ENCODE measurements at places on chromosomes 13 and 19.

DNA sequence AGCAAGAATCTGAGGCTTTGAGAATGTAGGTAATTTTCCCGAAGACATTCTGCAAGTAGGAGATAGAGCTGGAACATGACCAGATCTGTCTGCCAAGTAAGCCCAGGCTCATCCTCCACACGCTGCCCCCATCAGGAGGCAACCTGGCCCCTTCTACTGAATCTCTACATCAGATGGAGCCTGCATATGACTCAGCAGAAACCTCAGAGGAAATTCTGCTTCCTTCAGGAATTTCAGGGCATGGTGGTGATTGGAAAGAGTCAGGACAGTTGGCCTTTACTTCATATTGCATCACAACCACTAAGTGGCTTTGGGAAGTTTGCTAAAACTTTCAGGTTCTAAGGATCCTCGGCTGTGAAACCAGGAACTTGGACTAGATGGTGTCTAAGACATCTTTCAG lies 85.2 kb downstream of the LRRC63 start:
- no peak for DNase-seq

GRCh38 chr19:33631609-33631973 lies 9.8 kb downstream of the CHST8 start:
- DNase-seq: no peak

- DNase-seq: no peak
Measured at GRCh38 chr13:39132286-39133230, 94.3 kb downstream of the NHLRC3 start.

- DNase-seq: no peak
Measured at GRCh38 chr13:113927661-113928581, 46.0 kb downstream of the C13orf46 start.

DNA sequence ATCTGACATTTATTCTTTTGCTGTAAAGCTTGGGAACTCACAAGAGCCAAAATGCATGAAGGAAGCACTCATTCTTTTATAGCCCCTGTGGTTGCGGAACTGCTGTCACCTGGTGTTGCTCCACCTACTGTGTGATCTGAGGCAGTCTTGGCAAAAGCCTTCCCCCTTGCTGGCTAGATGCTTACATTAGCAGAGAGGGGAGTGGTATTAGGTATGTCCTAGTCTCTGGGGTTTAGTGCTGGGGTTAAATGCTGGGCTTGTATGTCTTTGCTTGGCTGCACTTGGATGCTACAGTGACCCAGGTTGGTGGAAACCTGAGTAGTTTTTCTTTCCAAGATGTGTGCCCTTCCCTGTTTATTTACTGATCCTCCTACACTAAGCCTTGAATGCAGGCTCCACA lies 99.3 kb downstream of the WDFY2 start:
- no peak for DNase-seq

GRCh38 chr13:37925878-37926473 lies 56.4 kb upstream of the TRPC4 start:
- no peak for DNase-seq

GRCh38 chr13:23766283-23766682 lies 122.9 kb downstream of the MIPEP start:
- DNase-seq: no peak

- no peak for DNase-seq
Measured at GRCh38 chr13:36550177-36550576, 117.9 kb downstream of the CCNA1 start.

- DNase-seq: no peak
Measured at GRCh38 chr13:109668433-109669233, 117.8 kb downstream of the IRS2 start.

GRCh38 chr19:17347361-17347760 lies 10.0 kb downstream of the GTPBP3 start:
- DNase-seq: no peak

- no peak for DNase-seq
Measured at GRCh38 chr19:4066176-4066606, 508 bp downstream of the ZBTB7A start.

DNA sequence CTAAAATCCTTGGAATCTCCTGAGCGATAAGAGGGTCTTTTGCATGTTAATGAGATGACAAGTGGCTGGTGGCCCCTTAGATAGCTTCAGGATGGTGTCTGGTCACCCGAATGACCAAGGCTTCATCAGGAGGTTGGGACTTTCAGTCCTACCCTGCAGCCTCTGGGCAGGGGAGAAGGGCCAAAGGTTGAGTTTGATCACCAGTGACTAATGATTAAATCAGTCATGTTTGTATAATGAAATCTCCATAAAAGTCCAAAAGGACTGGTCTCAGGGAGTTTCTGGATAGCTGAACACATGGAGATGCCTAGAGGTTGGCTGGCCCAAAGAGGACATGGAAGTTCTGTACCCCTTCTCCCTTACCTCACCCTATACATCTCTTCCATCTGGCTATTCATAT lies 316.2 kb downstream of the MTUS2 start:
- DNase-seq: no peak

DNA sequence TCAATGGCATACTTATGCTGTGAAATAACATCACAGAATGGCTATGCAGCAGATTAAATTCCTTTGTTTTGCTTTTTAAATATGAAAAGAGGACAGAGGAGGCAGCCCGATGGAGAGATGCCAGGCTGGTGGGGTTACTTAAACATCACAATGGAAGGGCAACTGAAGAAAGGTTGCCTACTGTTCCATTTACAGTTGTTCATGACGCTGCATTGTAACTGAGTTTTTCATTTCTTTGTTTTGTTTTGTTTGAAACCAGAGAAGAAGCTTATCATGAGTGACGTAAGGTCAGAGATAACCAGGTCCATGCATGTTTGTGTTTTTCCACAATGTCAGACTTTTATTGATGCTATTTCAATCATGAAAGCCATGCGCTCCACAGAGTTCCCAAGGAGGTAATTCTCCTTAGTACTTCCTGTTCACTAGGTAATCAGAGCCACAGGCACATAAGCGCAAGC lies 273.8 kb downstream of the LHFPL6 start:
- no peak for DNase-seq

DNA sequence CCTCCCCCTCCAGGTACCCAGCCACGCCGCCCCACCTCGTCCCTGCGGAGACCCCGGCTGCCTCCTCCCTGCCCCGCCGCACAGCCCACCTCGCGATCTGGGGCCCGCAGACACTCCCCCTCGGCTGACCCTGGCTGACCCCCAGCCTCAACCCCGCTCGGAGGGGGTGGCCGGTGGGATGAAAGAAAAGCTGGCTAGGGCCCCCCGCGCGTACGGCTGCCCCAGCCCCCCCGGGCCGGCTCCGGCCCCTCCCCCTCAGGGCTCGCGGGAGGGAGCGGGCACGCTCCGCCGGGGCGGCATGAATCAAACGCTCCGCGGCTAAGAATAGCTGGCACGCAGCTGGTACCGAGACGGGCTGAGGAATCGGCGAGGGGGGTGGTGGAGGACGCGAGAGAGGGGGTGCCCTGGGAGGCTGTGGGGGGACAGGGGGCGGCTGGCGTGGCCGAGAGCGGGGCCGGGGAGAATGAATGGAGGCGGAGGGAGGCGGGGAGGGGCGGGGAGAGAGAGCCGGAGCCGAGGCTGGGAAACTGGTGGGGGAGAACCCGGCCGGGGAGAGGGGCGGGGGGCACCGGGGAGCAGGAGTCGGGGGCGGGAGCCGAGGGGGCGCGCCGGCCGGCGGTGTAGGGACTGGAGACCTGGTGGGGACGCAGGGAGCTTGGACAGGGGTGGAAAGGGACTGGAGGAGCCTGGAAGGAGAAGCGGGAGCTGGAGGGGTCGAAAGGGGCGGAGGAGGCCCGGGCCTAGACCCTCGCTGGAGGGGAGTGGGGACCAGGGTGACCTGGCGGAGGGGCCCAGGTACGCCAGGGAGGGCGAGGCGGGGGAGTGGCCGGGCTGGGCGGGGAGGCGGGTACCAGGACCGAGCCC lies 1.1 kb downstream of the SHANK1 start:
- DNase-seq: no peak

DNA sequence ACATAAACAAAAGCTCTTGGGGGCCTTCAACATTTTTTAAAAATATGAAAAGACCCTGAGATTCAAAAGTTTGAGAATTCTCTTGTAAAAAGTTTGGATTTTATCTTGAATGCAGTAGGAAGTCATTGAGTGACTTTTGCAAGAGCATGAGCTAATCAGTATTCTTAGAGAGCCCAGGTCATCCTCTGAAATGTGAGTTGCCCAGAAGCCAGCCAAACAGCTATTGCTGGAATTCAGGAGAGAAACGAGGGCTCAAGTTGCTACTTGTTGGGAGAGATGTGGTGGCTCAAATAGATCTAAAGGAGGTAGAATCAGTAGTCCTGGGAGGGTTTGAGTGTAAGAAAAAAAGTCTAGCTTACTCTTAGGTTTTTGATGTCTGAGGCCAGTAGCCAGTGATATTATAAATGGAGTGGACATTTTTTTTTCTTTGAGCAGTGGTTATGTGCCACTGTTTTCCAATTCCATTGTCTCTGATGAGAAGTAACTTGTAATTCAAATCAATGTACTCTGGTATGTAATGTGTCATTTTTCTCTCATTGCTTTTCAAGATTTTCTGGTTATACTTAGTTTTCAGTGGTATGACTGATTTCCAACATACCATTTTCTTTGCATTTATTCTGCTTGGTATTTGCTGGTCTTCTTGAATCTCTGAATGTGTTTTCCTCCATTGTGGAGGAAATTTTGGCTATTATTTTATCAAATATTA lies 30.7 kb downstream of the LMO7 start:
- no peak for DNase-seq

DNA sequence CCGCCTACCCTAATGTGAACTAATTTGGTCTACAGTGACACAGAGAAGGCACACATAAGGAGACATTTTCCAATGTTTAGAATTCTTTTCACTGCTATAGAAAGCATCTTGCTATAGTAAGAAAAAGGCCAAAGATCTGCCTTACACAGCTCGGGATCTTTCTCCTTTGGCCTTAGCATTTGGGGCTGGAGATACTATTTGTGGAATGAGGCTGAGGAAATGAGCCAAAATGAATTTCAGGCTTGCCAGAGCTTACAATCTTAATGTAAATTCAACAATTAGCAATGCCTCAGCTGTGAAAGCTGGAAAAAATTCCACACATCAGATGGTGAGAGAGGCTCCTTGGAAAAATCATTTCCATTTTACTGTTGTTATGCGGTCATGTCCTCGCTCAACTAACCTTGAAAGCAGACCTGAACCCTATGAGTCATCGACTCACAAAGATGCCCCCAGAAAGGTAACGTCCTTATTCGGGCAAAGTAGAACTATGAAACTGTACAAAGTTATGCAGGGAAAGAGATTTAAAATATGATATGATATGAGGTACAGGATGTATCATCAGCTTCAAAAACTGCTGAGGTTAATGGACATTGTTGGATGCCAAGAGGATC lies 324.5 kb upstream of the NBEA start:
- no peak for DNase-seq

DNA sequence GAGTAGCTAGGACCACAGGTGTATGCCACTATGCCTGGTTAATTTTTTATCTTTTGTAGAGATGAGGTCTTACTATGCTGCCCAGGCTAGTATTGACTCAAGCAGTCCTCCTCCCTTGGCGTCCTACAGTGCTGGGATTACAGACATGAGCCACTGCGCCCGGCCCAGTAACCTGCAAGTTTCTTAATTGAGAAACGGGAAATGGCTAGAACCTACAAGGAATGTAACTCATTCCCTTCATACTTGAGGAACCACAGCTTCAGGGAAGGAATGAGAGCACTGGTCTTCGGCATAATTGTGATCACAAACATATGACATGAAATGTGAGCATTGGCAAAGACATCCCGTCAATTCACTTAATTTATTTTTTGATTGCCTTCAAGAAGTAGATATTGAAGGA lies 157.0 kb downstream of the KLF5 start:
- no peak for DNase-seq

DNA sequence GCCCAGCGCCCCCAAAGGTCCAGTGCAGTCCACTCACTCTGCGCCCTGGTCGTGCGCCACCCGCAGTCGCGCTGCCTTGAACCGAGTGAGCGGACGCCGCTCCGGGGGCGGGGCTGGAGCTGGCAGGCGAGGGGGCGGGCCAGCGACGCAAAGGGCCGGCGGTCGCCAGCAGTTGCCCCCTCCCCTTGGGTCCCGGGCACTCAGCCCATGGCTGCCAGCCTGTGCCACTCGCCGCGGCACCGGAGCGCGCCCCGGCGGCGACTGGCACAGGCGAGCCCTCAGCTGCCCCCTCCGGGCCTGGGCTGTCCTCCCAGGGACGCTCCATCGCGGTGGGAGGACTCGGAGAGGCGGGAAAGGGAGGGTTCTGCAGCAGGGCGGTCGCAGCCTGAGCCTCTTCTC lies at the start of gene S1PR5:
TSS of gene S1PR5 (minus strand) at position 87 of the 399 bp plus-strand sequence. CDS start 2,436 bp downstream, outside the sequence.
- DNase-seq: peak; percentile 78

DNA sequence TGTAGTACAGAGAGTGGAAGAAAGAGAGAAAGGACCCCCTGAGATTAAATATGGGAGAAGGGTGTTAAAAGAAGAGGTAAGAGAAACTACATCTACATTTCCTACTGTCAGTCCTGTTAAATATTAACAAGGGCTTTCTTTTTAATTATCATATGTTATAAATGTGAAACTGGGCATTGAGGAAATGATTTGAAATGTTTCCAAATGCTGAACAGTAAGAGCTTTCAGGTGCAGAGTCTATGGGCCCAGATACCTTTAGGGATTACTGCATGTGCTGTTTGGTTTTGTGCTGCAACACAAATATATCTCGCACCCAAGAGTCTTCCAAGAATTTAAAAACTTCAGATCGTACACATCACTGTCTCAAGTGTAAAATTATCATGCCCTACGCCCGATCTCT lies 176.3 kb downstream of the RBM26 start:
- DNase-seq: no peak

DNA sequence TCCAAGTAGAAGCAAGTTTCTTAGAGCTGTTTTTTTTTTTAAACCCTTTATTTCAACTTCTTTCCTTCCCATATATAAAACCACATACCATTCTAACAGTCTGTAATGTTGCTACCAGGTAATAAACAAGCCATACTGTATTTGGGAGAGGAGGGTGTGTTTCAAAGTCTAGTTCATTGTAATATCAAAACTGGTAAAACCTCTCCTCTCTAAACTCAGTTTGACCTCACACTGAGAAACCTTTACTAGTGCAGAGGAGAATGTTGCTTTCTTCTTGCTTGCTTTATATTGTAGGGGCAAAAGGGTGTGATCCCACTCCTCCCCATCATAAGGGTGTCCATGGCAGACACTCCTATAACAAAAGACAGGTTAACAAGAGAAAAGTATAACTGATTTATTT lies 155.1 kb downstream of the GGACT start:
- DNase-seq: no peak

DNA sequence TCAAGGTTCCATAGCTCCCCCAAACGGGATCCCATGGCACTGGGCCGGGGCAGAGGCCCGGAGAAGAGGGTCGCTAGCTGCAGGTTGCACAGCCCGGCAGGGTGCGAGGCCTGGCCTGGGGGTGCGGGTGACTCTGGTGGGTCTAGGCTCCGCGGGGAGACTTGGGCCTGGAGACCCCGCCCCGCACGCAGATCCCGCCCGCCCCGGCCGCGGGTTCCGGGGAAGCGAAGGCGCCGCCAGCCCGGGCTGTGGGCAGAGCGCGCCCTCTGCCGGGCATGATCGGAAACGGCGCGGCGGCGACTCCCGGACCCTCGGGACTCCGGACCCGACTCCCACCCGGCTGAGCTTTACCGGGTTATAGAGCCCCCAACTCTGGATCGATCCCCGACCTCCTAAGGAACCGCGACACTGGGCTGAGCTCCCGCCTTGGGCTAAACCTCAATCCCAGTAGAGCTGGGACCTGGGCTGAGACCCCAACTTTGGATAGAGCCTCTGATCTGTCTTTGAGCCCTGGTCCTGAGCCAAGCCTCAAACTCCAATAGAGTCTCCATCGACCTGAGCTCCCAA lies 3.1 kb upstream of the TNFAIP8L1 start:
- DNase-seq: peak; percentile 89

Measured in HuH-7.5 (cell line).